ENCODE measurements at places on chromosomes 7 and 10.

GRCh38 chr7:5701085-5701914, 80.2 kb downstream of the RNF216 start:
- no peak for DNase-seq

DNA sequence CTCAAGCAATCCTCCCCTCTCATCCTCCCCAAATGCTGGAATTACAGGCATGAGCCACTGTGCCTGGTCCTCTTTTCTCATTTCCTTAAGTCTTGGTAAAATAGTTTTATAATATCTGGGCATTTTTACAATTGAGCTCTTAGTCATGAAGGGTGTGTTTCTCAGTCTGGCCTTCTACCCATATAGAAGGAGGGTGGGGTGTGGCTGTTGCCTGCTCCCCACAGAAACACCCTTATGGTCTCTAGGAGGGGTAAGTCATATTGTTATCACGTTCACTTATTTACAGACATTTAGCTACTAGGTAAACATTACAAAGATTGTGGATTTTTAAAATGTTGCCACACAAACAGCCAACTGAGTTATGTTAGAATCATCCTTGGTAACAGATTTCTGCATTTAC, 6.7 kb upstream of the OTUD1 start:
- no peak for DNase-seq

DNA sequence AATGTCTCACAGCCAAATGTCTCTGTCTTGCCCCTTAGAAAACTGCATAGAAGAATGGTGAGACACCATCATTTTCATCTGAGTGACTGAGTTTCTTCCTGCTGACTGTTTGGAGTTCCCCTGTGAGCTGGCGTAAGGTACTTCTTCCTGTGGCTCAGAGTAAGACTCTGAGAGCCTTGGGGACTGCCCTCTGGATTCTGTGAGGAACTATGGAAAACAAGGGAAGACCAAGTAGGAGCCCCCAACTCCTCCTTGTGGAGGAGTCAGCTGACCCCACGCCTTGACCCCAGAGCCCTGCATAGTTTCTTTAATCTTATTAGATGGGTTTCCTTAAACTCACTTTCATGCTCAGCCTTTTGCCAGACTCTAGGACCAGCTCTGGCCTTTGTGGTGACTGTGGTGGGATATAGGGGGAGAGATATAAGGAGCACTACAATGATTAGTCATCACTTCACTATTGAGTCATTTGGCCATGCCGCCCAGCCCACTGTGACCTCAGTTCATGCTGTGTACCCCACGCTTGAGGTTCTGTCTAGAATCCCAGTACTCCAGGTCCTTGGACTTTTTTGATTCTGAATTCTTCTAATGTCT, 51.8 kb upstream of the FAM133B start:
- no peak for DNase-seq

DNA sequence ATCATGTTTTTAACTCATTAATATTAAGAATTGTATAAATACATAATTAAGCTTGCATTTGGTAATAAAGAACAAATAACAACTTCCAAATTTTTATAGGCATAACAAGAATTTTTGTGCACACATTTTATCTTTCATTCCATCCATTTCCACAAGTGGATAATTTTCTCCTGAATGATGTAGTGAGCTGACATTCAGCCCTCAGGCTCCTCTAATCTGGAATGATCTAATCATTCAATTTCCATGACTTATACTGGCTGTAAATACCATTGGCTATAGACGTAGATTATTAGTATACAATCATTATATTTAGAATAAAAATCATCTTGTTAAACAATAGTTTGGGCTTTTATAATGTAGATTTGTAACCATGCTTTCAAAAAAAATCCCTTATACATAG, 287.2 kb upstream of the GHITM start:
- DNase-seq = no peak

GRCh38 chr7:155996718-155997280, 184.5 kb upstream of the SHH start:
- no peak for DNase-seq

GRCh38 chr10:58158806-58159205, 108.9 kb downstream of the IPMK start:
- no peak for DNase-seq

DNA sequence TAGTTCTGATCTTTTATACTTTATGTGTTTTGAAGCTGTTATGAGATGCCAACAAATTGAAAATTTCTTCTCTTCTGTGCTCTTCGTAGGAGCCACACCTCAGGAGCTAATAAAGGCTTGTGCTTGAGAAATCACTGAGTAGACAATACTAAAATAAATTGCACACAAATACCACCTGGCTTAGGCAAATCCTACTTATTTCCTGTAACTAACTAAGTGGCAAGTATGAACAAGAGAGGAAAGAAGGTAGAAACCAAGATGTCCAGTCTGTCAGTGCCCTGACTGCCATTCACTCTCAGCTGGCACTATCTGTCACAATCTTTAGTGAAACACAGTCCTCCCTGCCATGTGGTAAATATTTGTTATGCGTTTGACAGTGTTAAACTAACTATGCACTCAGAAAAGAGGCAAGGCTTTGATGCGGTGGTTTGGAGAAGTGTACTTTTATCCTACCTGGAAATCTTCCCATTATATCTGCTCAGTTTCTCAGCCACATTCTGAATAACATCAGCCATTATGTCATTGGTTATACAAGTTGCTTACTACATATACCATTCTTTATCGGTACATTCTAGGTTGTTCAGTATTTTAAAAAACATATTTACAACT, 293.4 kb upstream of the VWC2 start:
- no peak for DNase-seq

DNA sequence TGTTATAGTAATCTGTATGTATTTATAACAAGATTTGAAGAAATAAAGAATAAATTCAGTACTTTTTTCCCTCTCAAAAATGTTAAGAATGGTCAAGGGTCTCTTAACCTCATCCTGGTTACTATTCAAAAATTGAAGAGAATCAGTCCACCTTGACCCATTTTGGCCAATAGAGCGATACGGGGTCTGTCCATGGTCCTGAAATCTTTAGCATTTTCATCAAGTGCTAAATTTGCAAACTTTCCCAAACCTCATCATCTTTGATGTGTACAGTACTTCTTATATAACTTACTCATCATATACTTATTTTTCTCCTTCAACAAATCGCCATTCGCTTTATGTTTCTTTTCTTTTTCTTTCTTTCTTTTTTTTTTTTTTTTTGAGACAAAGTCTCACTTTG, 23.6 kb downstream of the TMEM178B start:
- no peak for DNase-seq

DNA sequence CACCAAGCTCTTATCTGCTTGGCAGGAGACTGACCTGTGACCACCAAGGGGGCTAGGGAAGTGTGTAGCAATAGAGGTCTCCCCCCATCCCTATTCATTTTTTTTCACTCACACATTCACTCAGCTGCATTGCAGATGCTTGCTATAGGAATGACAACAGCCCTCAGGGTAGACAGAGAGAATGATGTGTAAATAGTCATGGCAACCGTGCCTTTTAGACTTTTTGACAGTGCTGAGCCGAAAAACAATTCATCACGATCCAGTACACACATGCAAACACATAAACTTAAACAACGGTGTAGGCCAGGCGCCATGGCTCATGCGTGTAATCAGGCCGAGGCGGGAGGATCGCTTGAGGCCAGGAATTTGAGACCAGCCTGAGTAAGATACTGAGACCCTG, 7.6 kb upstream of the ELN start:
- no peak for DNase-seq

DNA sequence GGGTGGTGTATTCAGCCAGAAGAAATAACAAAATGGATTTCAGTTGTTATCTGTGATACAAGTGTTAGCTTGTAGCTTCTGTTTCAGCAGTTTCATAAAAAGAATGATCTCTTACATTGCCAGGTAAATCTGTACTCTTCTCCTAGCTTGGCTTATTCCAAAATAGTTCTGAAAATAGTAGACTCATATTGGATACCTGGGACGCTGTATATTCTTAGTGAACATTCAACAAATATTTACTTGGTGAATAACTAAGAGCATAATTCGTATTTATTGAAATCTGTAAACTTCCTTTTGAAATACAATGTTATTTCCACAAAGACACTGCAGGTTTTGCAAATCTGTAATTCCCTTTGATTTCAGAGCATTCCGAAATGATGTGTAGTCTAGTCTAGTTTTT, 249.2 kb downstream of the ADK start:
- DNase-seq = no peak
